Omental fat pad (tissue), 4 donors: ENCODE measurements at places on chromosomes 3 and 15.

GRCh38 chr15:72058585-72058984, 59.4 kb downstream of the MYO9A start:
- no peak for DNase-seq

- DNase-seq, result no peak
These were observed 59.7 kb downstream of the GHSR start for GRCh38 chr3:172388412-172389078.

DNA sequence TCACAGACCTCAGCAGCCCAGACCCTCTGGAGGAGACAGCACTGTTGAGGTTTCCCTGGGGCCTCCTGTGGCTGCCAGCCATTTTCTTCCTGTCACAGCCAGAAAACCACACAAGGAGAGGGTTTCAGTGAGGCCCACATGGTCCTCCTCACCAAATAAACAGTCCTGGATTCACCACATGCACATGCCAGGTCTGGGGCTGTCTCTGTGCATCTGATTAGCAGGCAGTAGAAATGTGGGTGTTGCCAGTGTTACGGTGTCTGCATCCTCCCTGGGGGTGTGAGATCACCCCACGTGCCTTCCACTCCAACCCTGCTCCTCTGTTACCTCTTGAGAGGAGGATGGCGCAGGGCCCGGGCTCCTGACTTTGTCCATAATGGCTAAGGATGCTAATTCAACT, 140.4 kb downstream of the CHDH start:
- no peak for DNase-seq

DNA sequence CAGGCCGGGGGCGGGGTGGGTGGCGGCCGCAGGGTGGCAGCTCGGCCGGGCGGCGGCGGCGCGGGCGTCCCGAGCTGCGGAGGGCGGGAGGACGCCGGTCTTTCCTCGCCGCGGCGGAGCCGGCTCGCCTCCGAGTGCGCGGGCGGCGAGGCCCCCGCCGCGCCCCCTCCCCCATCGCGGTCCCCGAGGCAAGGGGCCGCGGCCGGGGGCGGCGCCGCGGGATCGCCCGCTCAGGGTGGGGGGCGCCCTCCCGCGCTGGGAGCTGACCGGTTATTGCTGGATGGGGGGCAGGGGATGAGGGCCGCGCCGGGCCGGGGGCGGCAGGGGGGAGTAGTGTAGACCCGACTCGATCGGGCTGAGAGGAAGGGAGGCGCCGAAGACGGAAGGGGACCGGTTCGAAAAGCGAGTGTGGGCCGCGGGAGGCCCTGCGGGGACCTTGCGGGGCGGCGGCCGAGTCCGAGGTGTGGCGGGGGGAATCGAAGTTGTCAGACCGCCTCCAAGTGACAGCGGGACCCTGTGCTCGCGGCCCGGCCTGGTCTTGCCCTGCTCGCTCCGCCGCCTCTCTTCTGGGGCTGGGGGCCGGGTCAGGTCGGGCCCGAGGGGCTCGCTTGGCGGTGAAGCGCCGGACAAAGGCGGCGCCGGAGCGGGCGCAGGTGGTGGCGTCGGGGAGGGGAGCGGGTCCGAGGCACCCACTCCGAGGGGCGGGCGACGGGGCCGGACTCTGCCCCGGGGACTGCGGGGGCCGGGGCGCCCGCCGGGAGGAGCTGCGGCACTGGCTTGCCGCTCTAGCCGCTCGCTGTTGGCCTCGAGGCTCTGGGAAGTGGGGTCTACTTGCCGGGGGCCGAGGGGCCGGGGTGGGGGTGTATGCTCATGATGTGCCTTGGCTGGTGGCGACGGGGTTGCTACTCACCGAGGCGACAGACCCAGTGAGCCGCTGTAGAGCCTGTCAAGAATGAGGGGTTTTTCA, 1.1 kb downstream of the BAHD1 start:
- no peak for DNase-seq

DNA sequence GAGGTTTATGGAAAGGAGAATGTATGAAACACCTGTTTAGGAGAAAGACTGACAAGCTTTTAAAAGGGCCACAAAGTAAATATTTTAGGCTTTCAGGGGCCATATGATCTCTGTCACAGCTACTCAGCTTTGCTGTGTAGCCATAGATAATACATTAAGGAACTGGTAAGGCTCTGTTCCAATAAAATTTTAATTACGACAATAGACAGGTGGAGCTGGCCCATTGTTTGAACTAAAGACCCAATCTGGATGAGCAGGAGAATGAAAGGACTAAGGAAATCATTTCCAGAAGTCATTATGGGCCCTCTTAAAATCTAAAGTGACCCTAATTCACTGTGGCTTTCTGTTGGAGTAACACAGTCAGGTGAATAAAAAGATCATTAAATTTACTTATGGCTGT, 48.5 kb upstream of the SLC12A8 start:
- DNase-seq, result no peak
